ENCODE measurements at places on chromosomes 11 and 22.

GRCh38 chr11:79086056-79086455 lies 354.8 kb downstream of the TENM4 start:
- DNase-seq, result no peak

DNA sequence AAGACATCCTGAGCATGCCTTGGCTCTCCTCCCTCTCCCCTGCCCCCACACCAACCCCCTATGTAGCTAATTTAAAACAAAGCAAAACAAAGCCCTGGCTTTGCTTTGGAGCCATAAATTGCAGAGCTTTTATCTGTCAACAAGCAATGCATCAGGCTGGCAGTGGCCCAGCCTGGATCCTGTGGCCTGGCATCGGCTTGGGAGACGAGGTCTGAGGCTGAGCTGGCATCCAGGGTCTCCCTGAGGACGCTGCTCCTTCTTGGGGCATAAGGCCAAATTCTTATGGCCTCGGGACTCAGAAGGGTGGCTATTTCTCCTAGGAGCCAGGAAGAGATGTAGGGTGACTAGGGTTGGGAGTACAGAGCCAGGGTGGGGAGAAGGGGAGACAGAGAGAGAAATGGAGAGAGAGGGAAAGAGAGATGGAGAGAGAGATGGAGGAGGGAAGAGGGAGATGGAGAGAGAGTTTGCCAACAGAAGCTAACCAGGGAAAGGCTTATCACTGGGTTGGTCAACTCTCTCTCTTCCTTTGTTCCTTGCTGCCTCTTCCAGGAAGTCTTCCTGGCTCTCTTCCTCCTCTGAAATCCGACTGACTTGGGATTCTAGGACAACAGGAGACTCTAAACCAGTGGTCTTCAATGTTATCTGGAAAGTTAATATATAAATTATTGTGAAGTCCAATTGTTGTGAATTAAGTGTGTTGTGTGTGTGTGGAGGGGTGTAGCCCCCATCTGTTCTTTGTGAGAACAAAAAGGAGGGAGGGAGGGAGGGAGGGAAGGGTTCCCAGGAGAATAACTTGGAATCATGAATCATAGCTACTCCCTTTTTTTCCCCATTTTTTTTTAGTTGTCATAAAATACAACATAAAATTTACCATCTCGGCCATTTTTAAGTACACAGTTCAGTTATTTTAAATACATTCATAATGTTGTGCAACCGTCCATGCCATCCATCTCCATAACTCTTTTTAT lies 29.1 kb downstream of the TSPAN18 start:
- DNase-seq, result no peak

GRCh38 chr11:35122308-35122707 lies 16.7 kb upstream of the CD44 start:
- DNase-seq, result peak; percentile 55

DNA sequence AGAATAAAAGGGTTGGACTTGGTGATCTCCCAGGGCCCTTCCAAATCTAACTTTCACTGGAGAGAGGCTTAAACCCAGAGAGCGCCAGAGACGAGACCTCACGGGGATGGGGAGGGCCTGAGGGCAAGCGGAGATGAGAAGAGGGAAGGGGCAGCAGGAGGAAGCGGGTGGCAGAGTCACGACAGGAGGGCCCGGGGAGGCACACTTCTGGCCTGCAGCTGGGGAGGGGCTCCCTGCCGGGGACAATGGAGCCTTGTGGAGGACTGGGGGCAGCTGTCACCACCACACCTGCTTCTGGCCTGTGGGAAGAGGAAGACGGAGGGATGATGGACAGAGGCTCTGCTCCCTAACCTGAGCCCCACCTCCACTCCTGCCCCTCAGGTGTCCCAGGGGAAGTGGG lies 40.2 kb downstream of the PDE2A start:
- no peak for DNase-seq

DNA sequence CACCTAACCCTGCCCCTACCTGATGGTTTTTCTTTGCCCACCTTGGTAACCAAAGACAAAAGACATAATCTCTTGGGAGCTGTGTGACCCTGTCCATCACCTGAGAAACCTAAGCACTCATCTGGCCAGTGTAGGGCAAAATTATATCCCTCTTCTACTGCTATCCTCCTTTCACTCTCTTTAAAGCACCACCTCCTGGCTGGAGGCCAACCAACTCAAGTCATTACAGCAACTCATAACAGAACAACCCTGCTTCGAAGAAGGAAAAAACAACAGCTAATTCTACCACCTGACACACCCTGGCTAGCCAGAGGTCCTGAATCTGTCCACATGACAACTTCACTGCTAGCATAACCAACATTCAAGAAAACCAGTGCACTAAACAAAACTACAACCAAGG lies 45.5 kb downstream of the GAS2 start:
- no peak for DNase-seq

DNA sequence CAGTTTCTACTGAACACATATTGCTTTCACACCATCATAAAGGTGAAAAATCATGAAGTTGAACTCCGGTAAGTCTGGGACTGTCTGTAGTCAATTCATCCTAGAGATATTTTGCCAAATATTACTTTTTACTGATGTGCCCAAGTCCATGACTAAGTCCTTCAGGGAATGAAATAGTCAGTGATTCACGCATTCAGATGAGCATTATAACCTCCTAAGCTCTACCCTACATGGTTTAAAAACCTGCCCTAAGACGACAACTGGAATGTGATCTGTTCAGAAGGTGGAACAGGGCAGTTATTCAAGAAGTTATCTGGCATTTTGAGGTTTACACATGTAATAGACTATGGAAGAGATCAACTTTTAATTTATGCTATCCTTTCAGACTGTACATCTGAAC lies 125.6 kb downstream of the TRPC6 start:
- DNase-seq, result no peak

- no peak for DNase-seq
Measured at GRCh38 chr22:46140989-46141928, 9.1 kb upstream of the PPARA start.

DNA sequence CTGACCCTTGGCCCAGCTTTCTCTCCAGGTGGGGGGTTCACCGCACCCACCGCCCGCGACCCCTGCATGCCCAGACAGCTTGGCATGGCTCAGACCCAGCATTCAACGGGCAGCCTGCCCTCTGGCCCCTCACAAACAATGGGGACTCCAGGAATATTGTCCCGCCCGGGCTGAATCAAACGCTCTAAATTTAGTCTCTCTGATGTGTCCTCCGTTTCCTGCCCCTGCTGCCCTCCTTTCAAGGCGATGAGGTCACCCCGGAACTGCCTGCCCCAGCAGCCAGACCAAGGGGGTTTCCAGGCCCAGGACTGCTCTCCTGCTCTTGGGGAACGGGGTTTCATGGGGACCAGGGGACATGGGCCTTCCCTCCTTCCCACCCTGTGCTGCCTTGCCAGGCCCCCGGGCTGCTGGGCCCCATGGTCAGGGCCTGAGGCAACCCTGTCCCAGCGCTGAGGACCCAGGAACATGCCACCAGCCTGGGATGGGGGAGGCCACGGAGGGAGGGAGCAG lies 10.1 kb upstream of the PDGFB start:
- no peak for DNase-seq
